ENCODE measurements at places on chromosomes 5 and 9. TPM values are rescaled to one million over a fixed set of nuclear protein-coding genes. Genes with fewer than 3 reads are reported as not detected.
A peak's percentile ranks its signal among the peaks of the same experiment; 100 is the strongest.

CCDC192 gene
- not detected for total RNA-seq

- DNase-seq, result no peak
Observed at GRCh38 chr9:89471390-89471789, 26.5 kb downstream of the SEMA4D start.

- DNase-seq, result no peak
Observed at GRCh38 chr5:149999359-149999758, 1.1 kb downstream of the TIGD6 start.

INSL6 gene
- not detected for total RNA-seq

DNA sequence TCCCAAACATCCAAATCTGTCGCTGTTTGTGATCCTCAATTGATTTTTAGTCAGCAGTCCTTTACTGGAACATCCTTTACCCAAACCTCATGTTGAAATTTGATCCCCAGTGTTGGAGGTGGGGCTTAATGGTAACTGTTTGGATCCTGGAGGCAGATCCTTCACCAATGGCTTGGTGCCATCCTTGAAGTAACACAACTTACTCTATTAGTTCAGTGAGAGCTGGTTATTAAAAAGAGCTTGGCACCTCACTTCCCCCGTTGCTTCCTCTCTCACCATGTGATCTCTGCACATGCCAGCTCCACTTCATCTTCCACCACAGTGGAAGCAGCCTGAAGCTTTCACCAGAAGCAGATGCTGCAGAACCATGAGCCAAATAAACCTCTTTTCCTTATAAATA lies 40.3 kb downstream of the DNAJB5 start:
- no peak for DNase-seq

- DNase-seq, result no peak
Observed at GRCh38 chr9:134412298-134412711, 86.0 kb downstream of the RXRA start.

ISL1 gene
- total RNA-seq, result not detected

F2RL2 gene
- total RNA-seq, result 37.5 TPM

DNA sequence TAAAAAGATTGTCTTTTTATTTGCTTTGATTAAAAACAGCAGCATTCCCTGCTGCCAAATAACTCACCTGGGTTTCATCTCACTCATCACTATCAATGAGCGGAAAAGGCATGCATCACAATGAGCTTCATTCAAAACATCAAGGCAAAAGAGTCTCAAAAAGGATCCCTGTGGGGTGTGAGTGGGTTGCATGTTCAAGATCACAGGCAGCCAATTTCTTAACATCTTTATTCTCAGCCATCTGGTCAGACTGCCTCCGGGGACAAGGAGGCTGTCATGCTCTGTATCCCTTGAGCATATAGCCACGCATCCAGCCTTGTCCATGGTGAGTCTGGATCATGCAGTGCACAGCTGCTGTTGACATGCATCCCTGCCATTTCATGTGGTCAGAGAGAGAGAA lies 117.1 kb downstream of the ICE1 start:
- no peak for DNase-seq

GRCh38 chr5:75331-76320 lies 16.3 kb upstream of the PLEKHG4B start:
- no peak for DNase-seq

HAVCR2 gene
- not detected for total RNA-seq

DNA sequence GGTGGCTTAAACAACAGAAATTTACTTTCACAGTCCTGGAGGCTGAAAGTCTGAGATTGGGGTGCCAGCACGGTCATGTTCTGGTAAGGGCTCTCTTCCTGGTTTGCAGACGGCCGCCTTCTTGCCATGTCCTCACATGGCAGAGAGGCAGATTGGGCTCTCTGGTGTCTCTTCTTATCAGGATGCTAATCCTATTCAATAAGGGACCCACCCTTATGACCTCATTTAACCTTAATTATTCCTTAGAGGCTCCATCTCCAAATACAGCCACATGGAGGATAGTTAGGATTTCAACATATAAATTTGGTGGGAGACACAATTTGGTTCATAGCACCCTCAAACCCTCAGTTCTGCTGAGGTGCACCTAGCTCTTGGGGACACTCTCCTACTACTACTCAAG lies 180.4 kb downstream of the DAB2IP start:
- no peak for DNase-seq

ADRB2 gene
- total RNA-seq, result 0.07 TPM

EFNA5 gene
- total RNA-seq, result 50.2 TPM

- no peak for DNase-seq
Observed at GRCh38 chr5:68053202-68053601, 162.4 kb upstream of the PIK3R1 start.

DNA sequence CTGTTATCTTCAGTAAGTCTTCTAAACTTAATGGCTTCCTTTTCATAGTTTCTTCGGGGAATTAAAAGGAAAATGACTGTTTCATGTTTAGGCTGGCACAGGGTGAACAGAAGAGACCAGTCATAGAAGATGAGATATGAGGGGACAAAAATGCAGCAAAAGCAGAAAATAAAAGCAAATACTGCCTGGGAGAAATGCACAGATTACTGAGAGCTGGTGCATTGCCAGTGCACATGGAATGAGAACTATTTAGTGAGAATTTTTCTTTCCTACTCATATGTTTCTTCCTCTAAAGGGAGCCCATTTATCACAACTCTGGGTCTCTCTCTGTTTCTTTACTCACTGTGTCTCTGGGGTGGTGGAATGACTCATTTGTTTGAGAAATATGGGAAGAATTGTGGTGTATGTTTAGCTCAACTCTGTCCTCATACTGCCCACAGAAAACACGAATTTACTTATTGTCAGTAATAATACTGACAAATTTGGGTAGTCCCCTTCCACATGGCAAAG lies 25.9 kb upstream of the ANKRD55 start:
- DNase-seq, result no peak

- no peak for DNase-seq
Observed at GRCh38 chr5:80302636-80303035, 17.2 kb upstream of the SPZ1 start.

GRCh38 chr9:6007770-6008168 lies 7.7 kb downstream of the RANBP6 start:
- peak; percentile 29 for DNase-seq

GRCh38 chr5:150172556-150172955 lies 6.0 kb downstream of the CDX1 start:
- no peak for DNase-seq

GRCh38 chr9:9912459-9912858 lies 700.3 kb downstream of the PTPRD start:
- DNase-seq, result no peak

- no peak for DNase-seq
Observed at GRCh38 chr5:97022898-97023297, 87.0 kb downstream of the LNPEP start.

- no peak for DNase-seq
Observed at GRCh38 chr5:35103637-35104299, 56.0 kb upstream of the AGXT2 start.

- DNase-seq, result no peak
Observed at GRCh38 chr5:149614034-149614907, 33.0 kb downstream of the ARHGEF37 start.

DNA sequence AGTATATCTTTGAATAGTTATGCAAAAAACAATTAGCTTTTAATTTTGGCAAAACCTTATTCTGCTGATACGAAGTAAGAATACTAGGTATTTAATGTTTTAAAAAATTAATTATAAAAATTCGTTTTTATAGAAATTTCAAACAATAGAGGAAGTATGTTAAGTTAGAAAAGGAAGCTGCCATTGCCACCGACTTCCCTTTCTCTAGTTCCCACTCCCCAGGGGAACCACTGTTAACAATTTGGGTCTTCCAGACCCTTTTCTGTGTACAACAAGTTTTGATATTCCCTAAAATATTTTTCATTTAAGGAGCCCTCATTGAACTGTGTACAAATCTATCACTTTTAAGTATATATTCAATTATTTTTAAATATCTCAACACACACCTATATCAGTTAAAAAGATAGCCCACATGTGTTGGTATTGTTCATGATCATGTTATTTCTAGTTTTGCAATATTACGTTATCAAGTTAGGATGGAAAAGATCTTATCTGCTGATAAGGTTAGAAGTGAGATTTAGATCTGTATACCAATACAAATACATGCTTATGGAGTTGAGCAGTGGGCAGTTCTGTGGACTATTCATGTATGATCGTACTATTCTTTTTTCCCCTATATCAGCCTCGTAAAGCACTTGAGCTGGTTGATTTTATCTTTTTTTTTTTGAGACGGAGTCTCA lies 25.9 kb downstream of the NDFIP1 start:
- no peak for DNase-seq

DNA sequence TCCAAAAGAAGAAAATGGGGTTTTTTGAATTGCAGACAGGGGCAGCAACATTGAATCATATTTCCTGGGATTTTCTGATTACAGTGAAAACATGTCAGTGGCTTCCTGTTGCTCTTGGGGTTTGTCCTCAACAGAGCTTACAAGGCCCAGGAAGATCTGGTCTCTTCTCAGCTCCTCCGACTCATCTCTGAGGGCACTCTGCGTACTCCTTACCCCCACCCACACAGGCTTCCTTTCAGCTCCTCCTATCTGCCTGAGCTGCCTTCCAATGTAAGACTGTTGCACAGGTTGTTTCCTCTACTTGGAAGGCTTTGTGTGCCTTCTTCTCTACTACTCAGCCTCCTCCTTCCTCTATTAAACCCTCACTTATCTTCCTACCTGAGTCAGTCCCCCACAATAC lies 245.1 kb upstream of the MEF2C start:
- no peak for DNase-seq

C5 gene
- 0.55 TPM for total RNA-seq

SPINK1 gene
- total RNA-seq, result not detected

- DNase-seq, result no peak
Observed at GRCh38 chr9:129027685-129028191, 393 bp downstream of the SH3GLB2 start.

CHMP5 gene
- total RNA-seq, result 94.5 TPM

RASGRF2 gene
- 0.37 TPM for total RNA-seq

SCGB3A1 gene
- total RNA-seq, result not detected

PCDHGC3 gene
- 7.0 TPM for total RNA-seq

Measured in NCI-H460 (cell line).